ENCODE measurements at places on chromosomes 5 and 9. TPM values are rescaled to one million over a fixed set of nuclear protein-coding genes. Genes with fewer than 3 reads are reported as not detected.

The POU5F2 gene
- 1.7 TPM for total RNA-seq

The PRDM9 gene
- not detected for total RNA-seq

The WNK2 gene
- total RNA-seq: 0.27 TPM

The OR1Q1 gene
- 1.5 TPM for total RNA-seq

The SLC27A6 gene
- total RNA-seq: not detected

The PCA3 gene
- total RNA-seq: not detected

The NUTM2G gene
- not detected for total RNA-seq

The CTXN3 gene
- total RNA-seq: not detected

The ANKRD34B gene
- total RNA-seq: not detected

The GDF9 gene
- 1.2 TPM for total RNA-seq

The LAMC3 gene
- total RNA-seq: 7.2 TPM

The CYLC2 gene
- not detected for total RNA-seq

The RXRA gene
- total RNA-seq: 5.3 TPM

The ZNF618 gene
- 0.68 TPM for total RNA-seq

The RGS3 gene
- total RNA-seq: 27.8 TPM

The F2RL2 gene
- not detected for total RNA-seq

The TAS2R1 gene
- not detected for total RNA-seq

The SURF2 gene
- 24.7 TPM for total RNA-seq

The C9orf153 gene
- 0.77 TPM for total RNA-seq

The DMGDH gene
- not detected for total RNA-seq

The ADAMTS2 gene
- total RNA-seq: not detected

The SLC36A2 gene
- total RNA-seq: not detected

The FAM221B gene
- not detected for total RNA-seq

The SOHLH1 gene
- total RNA-seq: not detected

The DNM1 gene
- 1.1 TPM for total RNA-seq

The PCSK1 gene
- not detected for total RNA-seq

The KIF12 gene
- total RNA-seq: not detected

The TLX3 gene
- total RNA-seq: not detected

The GFRA3 gene
- total RNA-seq: not detected

The PCDHB5 gene
- total RNA-seq: 0.18 TPM
